ENCODE measurements at places on chromosomes 4 and X.

GRCh38 chrX:132216806-132217202 lies 2.4 kb downstream of the RAP2C start:
- no peak for DNase-seq

DNA sequence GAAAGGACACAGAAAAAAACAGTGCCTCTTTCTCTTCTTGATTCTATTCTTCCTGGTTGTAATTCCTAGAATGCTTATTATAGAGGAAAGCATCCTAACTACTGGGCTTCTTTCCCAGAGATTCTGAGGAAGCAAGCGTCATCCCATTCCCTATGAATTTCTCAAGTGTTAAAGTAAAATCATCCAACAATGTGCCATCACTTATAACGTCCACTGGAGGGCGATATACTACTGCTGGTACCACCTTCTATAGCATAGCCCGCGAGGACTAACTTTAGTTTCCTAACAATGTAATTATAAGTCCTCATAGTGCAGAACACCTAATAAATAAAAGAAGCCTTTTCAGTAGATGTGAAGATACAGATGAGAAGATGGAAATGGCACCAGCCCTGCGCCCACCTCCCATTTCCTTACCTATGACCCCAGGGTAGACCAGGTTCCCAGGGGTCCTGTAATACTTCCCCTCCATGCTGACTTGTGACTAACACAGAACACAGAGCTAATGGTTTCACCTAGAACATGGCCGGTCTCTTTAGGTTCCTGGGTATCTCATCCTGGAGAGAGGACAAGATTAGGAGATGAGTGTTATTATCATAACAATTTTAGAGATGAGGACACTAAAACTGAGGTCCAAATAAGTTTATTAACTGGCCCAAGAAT lies 4.2 kb downstream of the CENPVL3 start:
- DNase-seq = no peak

GRCh38 chr4:90254357-90254756 lies 127.2 kb downstream of the CCSER1 start:
- DNase-seq = no peak

GRCh38 chr4:6426571-6427438 lies 45.6 kb downstream of the PPP2R2C start:
- DNase-seq = no peak

GRCh38 chr4:5821665-5822358 lies 71.1 kb downstream of the CRMP1 start:
- no peak for DNase-seq

- no peak for DNase-seq
Measured at GRCh38 chr4:19927381-19927780, 324.3 kb upstream of the SLIT2 start.

GRCh38 chr4:23853986-23854660 lies 35.7 kb downstream of the PPARGC1A start:
- no peak for DNase-seq

GRCh38 chr4:79526641-79527565 lies 118.9 kb upstream of the GK2 start:
- no peak for DNase-seq

DNA sequence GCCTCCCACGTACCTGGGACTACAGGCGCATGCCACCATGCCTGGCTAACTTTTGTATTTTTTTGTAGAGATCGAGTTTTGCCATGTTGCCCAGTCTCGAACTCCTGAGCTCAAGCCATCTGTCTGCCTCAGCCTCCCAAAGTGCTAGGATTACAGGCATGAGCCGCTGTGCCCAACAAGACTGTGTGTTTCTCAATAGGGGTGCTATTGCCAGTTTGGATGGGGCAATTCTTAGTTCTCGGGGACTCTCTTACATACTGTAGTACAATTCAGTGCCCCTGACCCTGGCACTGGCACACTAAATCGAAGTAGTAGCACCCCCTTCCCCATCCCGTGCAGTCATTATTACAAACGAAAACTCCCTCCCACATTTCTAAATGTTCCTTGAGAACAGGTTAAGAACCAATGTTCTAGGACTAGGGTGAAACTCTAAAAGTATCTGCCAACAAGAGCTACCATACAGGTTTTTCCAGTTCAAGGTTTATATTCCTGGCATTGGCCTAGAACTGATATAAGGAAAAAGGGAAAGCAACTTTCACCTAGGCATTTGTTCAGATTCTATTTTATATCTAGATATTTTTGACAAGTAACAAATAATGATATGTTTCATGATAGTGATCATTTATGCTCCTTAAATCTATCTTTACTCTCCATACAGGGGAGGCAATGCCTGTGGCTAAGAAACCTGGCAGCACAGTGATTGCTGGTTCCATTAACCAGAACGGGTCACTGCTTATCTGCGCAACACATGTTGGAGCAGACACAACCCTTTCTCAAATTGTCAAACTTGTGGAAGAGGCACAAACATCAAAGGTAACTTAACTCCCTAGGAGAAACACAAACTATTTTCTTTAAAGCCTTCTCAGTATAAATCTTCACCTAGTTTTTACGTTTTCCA lies 50.4 kb upstream of the PGAM4 start:
- no peak for DNase-seq

DNA sequence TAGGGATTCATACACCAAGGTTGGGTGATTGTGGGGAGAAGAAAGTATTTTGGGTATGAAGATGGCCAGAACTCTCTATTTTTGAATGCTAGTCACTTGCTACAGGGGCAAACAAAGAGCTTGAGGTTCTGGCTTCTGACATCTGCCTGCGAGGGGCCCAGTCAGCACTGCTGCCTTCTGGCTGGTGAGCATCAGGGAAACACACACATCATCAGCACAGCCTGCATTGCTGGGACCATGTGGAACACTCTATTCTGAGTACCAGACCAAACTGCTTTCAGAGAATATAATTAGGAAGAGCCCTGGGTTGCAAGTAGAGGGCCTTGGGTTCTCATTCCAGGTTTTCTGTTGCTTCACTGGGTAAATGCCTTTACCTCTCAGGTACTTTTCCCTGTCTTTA lies 14.1 kb downstream of the TRPC5 start:
- DNase-seq = no peak

GRCh38 chr4:36990128-36990872 lies 254.2 kb upstream of the NWD2 start:
- DNase-seq = no peak

- DNase-seq = no peak
Measured at GRCh38 chr4:78622253-78622979, 70.8 kb downstream of the ANXA3 start.
